ENCODE measurements at places on chromosomes 5 and 9. TPM values are rescaled to one million over a fixed set of nuclear protein-coding genes. Genes with fewer than 3 reads are reported as not detected.

CENPK gene
- total RNA-seq = 3.5 TPM

EPB41L4B gene
- total RNA-seq = not detected

DNA sequence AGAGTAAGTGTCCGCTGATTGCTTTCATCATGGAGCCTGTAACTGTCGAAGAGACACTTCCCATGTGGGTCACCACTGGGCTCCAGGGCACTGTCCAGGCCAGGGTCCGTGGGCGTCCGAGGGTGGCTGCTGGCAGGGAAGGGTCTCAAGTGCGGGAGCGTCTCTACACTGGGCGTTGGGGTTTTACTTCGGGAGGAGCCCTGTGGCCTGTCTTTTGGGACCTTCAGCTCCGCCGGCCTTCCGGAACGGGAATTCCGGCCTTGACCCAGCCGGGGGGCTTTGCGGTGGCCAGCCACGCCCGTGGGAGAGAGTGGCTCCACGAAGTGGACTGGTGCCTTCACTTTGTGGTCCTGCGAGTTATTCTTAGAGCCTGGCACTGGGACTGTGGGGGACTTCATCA, 86.2 kb downstream of the CAMSAP1 start:
- no peak for DNase-seq

DNA sequence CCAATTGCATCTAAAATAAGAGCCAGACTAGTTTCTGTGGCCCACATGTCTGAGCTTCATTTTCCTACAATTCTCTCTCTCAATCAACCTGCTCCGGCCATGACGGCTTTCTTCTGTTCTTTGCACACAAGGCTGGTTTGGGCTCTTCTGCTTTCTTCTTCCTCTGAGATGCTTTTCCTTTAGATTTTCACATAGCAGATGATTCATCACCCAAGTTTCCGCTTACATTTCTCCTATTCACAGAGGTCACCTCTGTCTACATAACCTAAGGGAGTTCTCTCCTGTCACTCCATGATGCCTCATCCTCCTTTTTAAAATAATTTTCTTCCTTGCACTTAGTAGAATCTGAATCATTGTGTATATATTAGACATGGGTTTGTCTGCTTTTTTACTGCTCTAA, 334.6 kb upstream of the TUSC1 start:
- no peak for DNase-seq

DNA sequence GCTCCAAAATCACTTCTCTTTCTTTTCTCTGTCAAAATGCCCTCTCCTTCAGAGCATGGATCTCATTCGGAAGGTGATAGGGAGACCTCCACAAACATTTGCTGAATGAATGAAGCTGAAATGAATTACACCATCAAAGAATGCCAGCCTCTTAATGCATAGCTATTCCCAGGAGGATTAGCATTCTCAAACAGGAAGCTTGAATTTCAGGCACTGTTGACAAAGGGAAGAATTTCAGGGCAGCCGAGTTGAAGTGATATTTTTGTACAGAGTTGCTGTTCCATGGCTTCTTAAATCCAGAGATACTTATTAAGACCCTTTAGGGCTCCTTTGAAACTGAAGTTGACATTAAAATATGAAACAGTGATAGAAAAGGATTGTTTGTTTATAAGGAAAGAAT, 18.8 kb downstream of the HBEGF start:
- no peak for DNase-seq

DNA sequence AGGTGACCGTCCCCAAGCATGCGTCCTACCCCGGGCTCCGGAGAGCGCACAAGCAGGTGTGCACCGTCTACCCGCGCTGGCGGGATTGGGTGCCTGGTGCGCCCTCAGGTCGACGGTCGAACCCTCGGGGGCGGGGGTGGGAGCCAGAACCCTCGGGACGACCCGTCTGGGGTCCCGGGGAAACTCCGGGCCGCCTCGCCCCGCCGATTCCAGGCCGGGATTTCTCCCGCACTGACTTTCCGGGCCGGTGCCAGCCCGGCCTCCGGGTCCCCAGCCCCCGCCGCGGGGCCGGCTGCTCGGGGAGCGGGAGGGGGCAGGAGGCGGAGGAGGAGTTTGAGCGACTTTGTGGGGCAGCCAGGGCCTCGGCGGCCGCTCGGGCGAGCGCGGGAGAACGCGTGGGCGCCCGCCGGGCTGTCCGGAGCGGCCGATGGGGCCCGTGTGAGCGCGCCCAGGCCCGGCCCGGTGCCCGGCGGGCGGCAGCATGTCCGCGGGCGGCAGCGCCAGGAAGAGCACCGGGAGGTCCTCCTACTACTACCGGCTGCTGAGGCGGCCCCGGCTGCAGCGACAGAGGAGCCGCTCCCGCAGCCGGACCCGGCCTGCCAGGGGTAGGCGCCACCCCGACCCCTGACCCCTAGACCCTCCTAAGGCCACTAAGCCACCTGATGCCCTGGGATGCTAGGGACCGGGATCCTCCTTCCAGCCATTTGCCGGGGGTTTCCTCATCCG, at the start of gene DAB2IP:
DAB2IP (plus strand) TSS at position 340 of the 726 bp plus-strand sequence; CDS start at position 482, 142 bp downstream.
- no peak for DNase-seq

- DNase-seq = no peak
Observed at GRCh38 chr5:57010786-57011185, 58.9 kb upstream of the MIER3 start.

Data from hematopoietic multipotent progenitor cell (in vitro differentiated cells).